Naive B cell (primary cell): ENCODE measurements at places on chromosomes 13 and 19. TPM values are rescaled to one million over a fixed set of nuclear protein-coding genes. Genes with fewer than 3 reads are reported as not detected.
A peak's percentile ranks its signal among the peaks of the same experiment; 100 is the strongest.

GRCh38 chr13:106633321-106633720 is 65.4 kb upstream of the ARGLU1 start:
- H3K4me3 ChIP-seq = no peak overlapping the region
- DNase-seq = no peak
- H3K27me3 ChIP-seq = peaks cover 12% of the 10 kb centered on the region
- no peak overlapping the region for H3K27ac ChIP-seq
- H3K4me1 ChIP-seq = no peaks in the 10 kb centered on the region

GRCh38 chr19:2726904-2727639 is 5.9 kb upstream of the DIRAS1 start:
- H3K27me3 ChIP-seq = no peaks in the 10 kb centered on the region
- peak overlapping the region; percentile 72 for H3K4me3 ChIP-seq
- peaks cover 24% of the 10 kb centered on the region for H3K4me1 ChIP-seq
- no peak for DNase-seq
- peak overlapping the region; percentile 65 for H3K27ac ChIP-seq

DNA sequence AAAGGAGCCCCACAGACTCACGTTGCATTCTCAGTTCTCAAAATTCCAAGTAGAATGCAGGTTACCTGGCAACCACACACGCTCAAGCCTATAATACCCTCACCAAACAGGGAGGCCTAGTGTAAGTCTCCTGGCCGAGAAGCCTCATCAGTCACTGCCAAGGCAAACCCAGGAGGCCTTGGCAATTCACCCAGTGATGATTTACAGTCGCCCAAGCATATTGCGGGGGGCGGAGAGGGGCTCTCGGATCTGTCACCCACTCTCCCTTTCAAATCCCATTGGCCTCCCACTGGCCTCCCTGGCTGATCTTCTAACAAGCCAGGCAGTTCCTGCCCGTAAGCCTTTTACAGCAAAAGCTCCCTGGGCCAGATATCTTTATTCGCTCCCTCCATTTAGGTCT is 1.1 kb downstream of the AKAP8L start:
- no peak for DNase-seq
- peak overlapping the region; percentile 91 for H3K4me3 ChIP-seq
- no peaks in the 10 kb centered on the region for H3K27me3 ChIP-seq
- peak overlapping the region; percentile 100 for H3K27ac ChIP-seq
- peaks cover 5% of the 10 kb centered on the region for H3K36me3 ChIP-seq

DNA sequence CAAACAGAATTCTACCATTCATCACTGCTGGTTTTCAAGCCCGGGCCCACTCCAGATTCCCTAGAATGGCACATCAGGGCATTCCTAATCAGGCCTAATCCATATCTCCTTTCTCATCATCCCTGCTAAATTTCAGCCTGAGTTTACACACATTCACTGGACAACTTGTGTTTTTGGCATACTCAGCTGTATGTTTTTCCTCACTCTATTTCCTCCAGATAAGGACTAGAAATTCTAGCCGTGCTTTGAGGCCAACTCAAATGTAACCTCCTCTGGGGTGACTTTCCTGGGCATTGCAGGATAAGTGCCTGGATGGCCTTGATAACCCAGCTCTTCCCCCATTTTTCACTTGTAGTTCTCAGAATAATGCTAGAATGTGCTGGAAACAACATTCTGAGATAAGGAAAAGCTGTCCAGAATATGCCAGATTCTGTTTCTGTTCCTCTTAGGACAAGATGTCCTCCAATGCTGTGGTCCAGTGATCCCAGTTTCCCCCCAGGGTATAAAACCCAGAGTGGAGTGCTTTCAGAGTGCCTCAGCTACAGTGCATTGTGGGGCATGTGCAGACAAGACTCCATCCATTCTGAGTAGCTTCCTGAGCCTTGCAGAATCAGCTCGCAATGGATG is 66.9 kb upstream of the CLDN10 start:
- no peaks in the 10 kb centered on the region for H3K4me1 ChIP-seq
- H3K36me3 ChIP-seq = no peaks in the 10 kb centered on the region
- H3K27ac ChIP-seq = no peak overlapping the region
- no peak for DNase-seq
- no peak overlapping the region for H3K4me3 ChIP-seq

- H3K4me1 ChIP-seq = peaks cover 40% of the 10 kb centered on the region
- no peak overlapping the region for H3K4me3 ChIP-seq
- H3K36me3 ChIP-seq = peaks cover 8% of the 10 kb centered on the region
- H3K27me3 ChIP-seq = no peaks in the 10 kb centered on the region
Measured at GRCh38 chr19:54633401-54633800, 3.1 kb downstream of the LILRB1 start.

DNA sequence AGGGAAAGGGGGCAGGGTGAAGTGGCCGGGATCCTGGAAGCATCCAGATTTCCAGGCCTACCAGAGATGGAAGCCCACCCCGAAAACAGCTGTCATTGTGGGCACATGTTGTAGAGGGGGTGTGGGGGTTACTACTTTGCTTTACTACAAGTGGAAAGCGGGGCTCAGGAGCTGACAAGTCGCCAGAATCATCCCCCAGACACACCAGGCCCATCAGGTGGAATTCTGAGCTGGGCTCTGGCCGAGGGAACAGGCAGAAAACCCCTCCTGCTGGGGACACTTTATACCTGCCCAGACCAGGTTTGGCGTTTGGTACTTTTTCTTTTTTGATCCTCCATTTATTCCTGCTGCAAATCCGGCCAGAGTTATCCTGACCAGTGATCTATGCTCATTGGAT is 3.8 kb downstream of the CDX2 start:
- H3K4me1 ChIP-seq = peaks cover 56% of the 10 kb centered on the region

DNA sequence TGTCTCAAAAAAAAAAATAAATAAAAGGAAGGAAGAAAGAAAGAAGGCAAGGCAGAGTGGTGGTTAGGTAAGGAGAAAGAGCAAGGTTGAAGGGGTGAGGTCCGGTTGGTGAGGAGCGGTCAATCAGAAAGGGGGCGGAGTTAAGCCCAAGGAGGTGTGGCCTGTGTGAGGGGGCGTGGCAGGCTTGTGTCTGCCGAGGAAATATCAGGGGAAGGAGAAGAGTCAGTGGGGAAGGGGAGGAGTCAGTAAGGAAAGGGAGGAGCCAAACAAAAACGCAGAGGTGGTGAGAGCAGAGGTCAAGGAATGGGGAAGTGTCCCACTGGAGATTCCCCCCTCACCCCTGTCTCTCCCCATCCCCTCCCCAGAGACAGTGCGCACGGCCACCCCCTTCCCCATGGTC is 5.9 kb downstream of the CACNG7 start:
- H3K36me3 ChIP-seq = no peaks in the 10 kb centered on the region
- H3K4me3 ChIP-seq = no peak overlapping the region

SIGLEC12 gene
- polyA plus RNA-seq = not detected

WDR87 gene
- polyA plus RNA-seq = not detected

DACT3 gene
- not detected for polyA plus RNA-seq

NTN5 gene
- polyA plus RNA-seq = not detected

SIGLEC9 gene
- not detected for polyA plus RNA-seq
